ENCODE measurements at places on chromosomes 5 and 9. TPM values are rescaled to one million over a fixed set of nuclear protein-coding genes. Genes with fewer than 3 reads are reported as not detected.

The WDR31 gene
- 1.7 TPM for total RNA-seq

The UBE2QL1 gene
- total RNA-seq: 20.9 TPM

The DRD1 gene
- total RNA-seq: not detected

The C5orf58 gene
- total RNA-seq: not detected

The DMRT3 gene
- total RNA-seq: 0.44 TPM

Measured in psoas muscle (tissue), 8 donors.